Activated CD8-positive, alpha-beta memory T cell treated with anti-CD3 and anti-CD28 coated beads, Interleukin-2, amount 10 ng/mL, durations not matched to agents 7 days and 5 days (primary cell): ENCODE measurements at places on chromosomes 13 and 19. TPM values are rescaled to one million over a fixed set of nuclear protein-coding genes. Genes with fewer than 3 reads are reported as not detected.

The FGF9 gene
- total RNA-seq = 0.89 TPM

The FBL gene
- total RNA-seq = 453 TPM

GRCh38 chr19:14073925-14074838 is 1.6 kb downstream of the MISP3 start:
- no peak for DNase-seq
- H3K4me3 ChIP-seq = peak overlapping the region; percentile 84
- peak overlapping the region; percentile 81 for H3K27ac ChIP-seq
- peaks cover 3% of the 10 kb centered on the region for H3K27me3 ChIP-seq
- peaks cover 25% of the 10 kb centered on the region for H3K4me1 ChIP-seq
- no peaks in the 10 kb centered on the region for H3K36me3 ChIP-seq

DNA sequence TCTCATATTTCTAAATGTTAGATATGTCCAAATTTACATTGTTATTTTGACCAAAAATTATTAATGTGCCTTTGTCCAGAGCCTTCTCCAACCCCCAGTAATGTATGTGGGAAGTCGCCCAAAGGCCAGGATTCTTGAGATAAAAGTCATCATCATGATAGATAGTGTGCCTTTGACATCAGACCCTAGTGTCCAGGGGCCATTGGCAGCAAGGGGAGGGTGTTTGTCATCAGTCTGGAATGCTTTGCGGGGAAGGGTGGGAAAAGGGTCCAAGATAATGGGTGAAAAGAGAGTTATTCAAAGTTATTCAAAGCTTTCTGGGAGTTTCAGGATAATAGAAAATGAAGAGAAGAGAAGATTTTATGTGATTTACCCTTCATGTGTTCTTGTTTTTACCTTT is 909.5 kb upstream of the GPC6 start:
- no peaks in the 10 kb centered on the region for H3K4me1 ChIP-seq
- H3K27me3 ChIP-seq = no peaks in the 10 kb centered on the region
- no peak overlapping the region for H3K4me3 ChIP-seq
- no peak overlapping the region for H3K27ac ChIP-seq
- no peaks in the 10 kb centered on the region for H3K36me3 ChIP-seq

DNA sequence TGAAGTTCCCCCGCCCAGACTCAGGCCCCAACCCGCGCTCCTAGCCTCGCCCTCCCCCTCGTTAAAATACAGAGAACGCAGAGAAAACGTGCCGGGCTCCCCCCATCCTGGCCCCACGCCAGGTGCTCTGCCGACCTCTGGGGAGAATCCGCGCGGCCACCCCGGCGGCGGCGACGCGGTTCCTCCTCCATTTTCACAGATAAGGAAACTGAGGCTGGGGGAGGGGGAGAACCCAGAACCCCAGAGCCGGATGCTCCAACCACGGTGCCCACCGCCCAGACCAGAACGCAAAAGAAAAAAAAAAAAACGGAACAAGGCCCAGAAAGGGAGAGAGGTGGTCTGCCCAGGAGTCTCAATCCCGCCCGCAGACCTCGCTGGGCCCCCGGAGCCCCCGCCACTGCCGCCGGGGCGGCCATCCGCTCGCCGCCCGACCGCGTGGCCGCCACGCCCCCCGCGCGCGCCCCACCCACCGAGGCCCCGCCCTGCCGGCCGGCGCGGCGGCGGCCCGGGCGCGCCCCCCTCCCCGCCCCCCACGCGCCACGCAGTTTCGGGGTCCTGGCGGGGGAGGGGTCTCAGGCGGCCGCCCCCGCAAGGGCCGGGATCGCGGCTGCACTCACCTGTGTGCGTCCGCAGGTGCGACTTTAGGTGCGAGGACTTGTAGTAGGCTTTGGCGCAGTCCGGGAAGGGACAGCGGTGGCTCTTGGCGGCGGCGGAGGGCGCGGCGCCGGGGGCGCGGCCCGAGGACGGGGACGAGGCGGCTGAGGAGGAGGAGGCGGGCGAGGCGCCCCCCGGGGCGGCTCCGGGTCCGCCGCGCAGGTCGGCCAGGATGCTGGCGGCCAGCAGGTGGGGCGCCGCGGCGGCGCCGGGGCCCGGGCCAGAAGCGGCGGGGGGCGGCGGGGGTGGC is 703 bp downstream of the KLF16 start:
- H3K27ac ChIP-seq = peak overlapping the region; percentile 90
- H3K4me3 ChIP-seq = peak overlapping the region; percentile 85
- no peak for DNase-seq
- peaks cover 30% of the 10 kb centered on the region for H3K4me1 ChIP-seq

DNA sequence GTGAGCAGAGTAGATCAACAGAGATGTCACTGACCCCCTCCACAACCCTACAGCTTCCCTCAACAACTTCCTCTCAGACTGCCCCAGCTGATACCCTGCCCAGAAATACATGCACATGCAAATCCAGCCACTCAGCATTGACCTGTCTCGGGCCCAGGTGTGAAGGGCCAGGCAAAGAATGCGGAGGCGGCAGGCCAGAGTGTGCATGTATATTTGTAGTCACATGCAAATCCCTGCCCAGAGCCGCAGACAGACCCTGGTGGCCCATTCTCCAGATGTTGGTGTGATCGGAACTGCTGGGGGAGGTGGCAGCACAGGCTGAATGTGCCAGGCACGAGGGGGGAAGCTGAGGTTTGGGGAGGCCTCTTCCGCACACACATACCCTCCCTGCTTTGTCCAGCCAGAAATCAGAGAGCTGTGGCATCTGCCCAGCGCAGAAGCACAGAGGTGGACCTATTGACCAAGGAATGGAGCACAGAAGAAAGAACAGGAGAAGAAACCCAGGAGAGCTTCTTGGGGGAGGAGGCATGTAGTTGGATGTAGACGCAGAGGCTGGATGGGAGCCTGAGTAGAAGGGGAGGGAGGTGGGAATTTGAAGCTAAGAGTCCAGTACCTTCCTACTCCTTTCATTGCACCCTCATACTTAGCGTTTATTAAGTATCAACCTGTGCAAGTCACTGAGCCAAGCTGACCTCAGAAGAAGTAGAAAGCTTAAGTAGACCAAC is 14.4 kb downstream of the MEF2B start:
- no peak overlapping the region for H3K4me3 ChIP-seq
- no peak for DNase-seq
- no peak overlapping the region for H3K27ac ChIP-seq
- no peaks in the 10 kb centered on the region for H3K27me3 ChIP-seq
- H3K36me3 ChIP-seq = peaks cover 8% of the 10 kb centered on the region
- no peaks in the 10 kb centered on the region for H3K4me1 ChIP-seq

- DNase-seq = peak; percentile 50
- peaks cover 48% of the 10 kb centered on the region for H3K4me1 ChIP-seq
- H3K27ac ChIP-seq = no peak overlapping the region
- H3K4me3 ChIP-seq = no peak overlapping the region
- peaks cover 2% of the 10 kb centered on the region for H3K36me3 ChIP-seq
Measured at GRCh38 chr19:13978351-13979243, 26.3 kb downstream of the DCAF15 start.

DNA sequence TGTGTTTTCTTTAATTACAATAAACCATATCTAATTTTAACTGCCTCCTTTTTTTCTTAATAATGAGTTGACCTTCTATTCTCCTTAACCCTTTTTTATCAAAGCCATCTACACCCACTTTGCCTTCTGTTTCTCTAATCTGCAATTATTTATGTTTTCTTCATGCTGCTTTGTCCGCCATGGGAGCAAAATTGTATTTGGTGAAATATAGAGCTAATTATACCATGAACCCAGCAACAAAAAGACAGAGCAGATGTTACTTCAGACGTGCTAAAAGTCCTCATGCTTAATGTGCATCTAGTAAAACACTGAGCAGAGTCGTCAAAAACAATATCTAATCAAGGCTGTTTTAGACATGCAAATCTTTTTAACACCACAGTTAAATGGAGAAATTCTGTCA is 264.7 kb downstream of the DACH1 start:
- no peaks in the 10 kb centered on the region for H3K4me1 ChIP-seq
- H3K27me3 ChIP-seq = no peaks in the 10 kb centered on the region
- H3K4me3 ChIP-seq = no peak overlapping the region
- no peaks in the 10 kb centered on the region for H3K36me3 ChIP-seq
- no peak overlapping the region for H3K27ac ChIP-seq

GRCh38 chr13:109628251-109628699 is 158.1 kb downstream of the IRS2 start:
- no peaks in the 10 kb centered on the region for H3K4me1 ChIP-seq
- no peak overlapping the region for H3K4me3 ChIP-seq
- H3K27me3 ChIP-seq = no peaks in the 10 kb centered on the region
- H3K27ac ChIP-seq = no peak overlapping the region
- peaks cover 2% of the 10 kb centered on the region for H3K36me3 ChIP-seq
